ENCODE measurements at places on chromosomes 2 and 18. TPM values are rescaled to one million over a fixed set of nuclear protein-coding genes. Genes with fewer than 3 reads are reported as not detected.

Gene ACVR1C
- 5.9 TPM for total RNA-seq

Gene RIT2
- not detected for total RNA-seq

Gene LRRC30
- total RNA-seq, result not detected

Gene ADAM23
- 2.5 TPM for total RNA-seq

Gene FZD7
- total RNA-seq, result 12.5 TPM

Gene NOSTRIN
- total RNA-seq, result 73.7 TPM

Gene ZSCAN30
- 12.5 TPM for total RNA-seq
